ENCODE measurements at places on chromosomes 12 and 14.

- no peak for DNase-seq
Observed at GRCh38 chr14:102899516-102899900, 23.0 kb upstream of the AMN start.

- no peak for DNase-seq
Observed at GRCh38 chr12:10243818-10244520, 31.3 kb downstream of the GABARAPL1 start.

- no peak for DNase-seq
Observed at GRCh38 chr14:55348766-55349453, 62.7 kb downstream of the ATG14 start.

DNA sequence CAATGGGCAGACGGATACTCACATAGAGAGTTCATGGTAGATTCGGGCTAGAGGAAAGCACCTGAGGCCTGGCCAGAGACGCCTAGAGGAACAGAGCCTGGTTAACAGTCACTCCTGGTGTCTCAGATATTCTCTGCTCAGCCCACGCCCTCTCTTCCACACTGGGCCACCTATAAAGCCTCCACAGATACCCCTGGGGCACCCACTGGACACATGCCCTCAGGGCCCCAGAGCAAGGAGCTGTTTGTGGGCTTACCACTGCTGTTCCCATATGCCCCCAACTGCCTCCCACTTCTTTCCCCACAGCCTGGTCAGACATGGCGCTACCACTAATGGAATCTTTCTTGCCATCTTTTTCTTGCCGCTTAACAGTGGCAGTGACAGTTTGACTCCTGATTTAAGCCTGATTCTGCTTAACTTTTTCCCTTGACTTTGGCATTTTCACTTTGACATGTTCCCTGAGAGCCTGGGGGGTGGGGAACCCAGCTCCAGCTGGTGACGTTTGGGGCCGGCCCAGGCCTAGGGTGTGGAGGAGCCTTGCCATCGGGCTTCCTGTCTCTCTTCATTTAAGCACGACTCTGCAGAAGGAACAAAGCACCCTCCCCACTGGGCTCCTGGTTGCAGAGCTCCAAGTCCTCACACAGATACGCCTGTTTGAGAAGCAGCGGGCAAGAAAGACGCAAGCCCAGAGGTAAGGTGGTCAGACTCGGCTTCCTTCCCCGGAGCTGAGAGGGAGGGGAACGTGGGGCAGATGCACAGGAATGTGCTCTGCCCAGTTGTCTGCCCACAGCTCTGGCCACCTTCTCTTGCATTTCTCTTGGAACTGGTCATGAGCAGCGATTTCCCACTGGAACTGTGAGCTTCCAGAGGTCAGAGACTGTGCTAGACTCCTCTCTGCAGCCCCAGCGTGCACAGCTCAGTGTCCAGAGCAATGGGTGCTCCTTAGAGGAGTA lies at the start of gene CD4:
CD4 (plus strand) TSS at position 557 of the 953 bp plus-strand sequence. CDS start 10,611 bp downstream, outside the sequence.
- no peak for DNase-seq

DNA sequence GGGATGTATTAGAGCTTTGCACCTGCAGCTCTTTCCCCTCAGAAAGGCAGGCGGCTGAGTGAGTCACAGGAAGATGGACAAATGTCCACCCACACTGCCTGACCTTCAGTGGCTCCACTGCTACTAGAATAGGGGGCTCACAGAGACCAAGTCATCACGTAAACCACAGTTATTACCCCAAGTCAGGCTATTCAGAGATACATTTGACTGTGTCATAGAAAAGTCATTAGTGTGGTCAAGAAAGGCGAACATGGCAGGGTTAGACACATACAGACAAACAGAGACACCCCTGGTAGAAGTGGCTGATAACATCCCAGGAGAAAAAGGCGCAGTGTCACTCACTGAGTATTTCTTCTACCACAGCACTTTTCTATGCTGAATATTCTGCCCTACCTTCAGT lies 36.0 kb downstream of the GCH1 start:
- DNase-seq, result no peak

DNA sequence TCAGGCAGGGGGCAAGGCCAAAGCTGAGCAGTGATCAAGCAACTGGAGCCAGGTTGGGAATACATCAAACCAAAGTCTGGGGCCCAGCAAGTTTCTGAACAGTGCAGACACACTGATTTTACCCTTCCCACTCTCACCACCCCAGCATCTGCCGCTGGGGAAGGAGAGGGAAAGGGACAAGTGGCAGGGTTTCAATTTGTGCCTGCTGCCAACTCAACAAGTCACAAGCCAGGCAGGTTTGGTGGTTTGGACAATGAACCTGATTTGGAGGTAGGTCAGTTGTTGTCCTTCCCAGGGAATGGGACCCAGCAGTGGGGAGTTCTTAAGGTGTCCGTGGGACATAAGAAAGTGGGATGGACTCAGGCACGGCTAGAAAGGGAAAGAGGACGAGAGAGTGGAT lies 151.9 kb upstream of the NOS1 start:
- no peak for DNase-seq

DNA sequence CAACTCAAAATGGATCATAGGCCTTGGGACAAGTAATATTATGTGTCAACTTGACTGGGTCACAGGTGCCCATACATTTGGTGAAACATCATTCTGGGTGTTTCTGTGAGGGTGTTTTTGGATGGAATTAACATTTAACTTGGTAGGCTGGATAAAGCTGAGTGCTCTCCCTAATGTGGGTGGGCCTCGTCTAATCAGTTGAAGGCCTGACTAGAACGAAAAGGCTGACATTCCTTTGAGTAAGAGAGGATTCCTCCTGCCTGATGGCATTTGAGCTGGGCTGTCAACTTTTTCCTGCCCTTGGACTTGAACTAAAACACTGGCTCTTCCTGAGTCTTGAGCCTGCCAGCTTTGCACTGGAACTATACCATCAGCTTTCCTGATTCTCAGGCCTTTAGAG lies 93.4 kb upstream of the ESRRB start:
- DNase-seq, result no peak

DNA sequence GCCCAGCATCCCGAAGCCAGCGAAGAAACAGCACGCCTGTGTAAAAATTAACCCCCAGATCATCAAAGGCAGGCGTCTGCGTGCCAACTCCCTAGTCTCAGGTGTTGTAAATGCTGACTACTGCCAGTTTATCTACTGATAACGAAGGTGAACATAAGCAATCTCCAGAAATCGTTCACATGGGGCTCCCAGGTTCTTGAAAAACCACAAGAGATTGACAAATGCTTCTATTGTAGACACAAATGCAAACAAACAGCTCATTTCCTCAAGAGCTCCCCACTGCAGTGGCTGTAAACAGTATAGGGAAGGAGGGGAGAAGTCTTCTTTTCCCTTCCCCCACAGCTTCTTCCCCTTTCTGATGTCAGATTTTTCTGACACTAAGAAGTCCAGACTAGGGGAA lies 5.3 kb upstream of the PLEKHG3 start:
- DNase-seq, result no peak

DNA sequence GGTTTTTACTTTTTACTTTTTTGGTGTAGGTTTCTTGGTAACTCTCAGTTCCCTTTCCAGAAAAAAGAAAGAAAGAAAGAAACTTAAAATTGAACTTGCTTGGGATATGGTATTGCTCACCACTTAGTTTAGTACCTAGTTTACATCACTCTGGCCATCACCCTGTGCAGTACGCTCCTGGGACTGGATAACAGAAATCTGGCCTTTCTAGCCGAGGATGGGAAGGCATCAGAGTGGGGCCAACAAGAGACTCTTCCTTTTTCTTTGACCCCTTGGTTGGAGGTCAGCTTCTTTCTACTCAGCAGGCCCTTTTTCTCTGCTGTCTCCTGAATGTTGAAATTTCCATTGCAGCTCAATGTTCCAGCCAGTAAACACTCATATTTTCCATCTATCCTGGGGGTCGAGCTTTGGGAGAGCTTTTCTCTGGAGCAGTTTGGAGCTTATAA lies 156.6 kb downstream of the TGFB3 start:
- no peak for DNase-seq

DNA sequence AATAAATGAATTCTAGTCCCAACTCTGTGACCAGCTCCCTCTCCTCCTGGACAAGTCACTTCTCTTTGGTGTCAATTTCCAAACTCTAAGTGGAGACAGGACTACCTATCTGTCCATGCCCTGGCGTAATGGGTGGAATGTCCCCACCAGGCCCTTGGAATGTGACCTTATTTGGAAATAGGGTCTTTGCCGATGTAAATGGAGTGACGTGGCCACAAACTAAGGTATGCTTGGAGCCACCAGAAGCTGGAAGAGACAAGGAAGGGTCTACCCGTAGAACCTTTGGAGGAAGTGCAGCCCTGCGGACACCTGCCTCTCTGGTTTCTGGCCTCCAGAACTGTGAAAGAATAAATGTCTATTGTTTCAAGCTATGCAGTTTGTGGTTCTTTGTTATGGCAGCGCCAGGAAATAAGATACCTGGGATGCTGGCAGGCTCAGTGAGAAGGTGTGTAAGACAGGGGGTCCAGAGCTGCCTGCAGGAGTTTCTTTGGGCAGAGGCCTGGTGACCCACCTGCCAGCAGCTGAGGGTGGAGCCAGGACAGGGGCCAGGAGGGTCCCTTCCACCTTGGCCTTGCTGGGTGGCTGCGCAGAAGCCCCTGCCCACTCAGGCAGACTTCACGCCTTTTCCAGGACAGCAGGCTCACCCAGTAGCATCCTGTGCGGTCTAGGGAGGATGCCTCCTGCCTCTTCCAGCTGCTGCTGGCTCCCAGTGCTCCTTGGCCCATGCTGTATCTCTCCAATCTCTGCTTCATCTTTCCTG lies 45.8 kb downstream of the ARL6IP4 start:
- DNase-seq, result no peak

DNA sequence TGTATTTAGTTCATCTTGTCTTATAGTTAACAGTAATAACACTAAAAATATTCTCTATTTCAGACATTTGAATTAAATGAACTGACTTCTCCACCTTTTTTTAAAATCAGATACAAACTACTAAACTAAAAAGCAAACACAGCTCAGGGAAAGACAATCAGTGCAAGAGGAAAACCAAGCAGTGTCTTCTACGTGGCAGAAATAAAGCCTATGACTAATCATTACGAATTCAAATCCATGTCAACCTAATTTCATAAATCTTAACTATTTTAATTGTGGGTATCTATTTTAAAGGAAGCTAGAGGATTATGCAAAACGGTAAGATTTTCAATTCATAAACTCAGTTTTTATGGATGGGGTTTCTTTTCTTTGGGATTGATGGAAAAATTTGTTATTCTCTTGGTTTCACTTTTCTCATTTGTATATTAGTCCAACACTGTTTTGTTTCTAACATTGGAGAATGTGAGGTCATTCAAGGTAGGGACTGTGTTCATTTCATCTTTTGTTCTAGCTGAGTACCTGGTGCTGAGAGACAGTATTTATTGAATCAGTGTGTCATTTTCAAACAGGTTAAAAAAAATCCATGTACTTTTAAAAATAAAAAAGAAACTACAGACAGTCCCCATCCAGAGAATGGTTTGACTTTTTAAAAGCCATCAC lies 12.8 kb upstream of the PALS1 start:
- no peak for DNase-seq

GRCh38 chr14:84965279-84965678 lies 564.7 kb upstream of the FLRT2 start:
- DNase-seq, result no peak

DNA sequence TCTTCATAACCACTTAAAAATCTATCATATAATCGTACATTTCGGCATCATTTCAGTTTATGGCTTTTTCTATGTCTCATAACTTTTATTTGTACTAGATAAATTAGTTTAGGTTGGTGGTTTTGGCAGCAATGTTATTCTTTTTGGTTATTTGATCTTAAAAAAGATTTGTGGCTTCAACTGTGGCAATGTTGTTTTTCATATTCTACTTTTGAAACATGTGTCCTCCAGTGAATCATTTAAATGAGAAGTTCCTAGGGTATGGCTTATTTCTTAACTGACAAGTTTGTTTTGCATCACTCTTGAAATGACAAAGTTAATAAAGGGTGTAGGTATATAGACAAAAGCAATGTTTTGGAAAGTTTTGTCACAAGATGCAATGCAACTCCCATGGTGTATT lies 11.1 kb upstream of the KITLG start:
- DNase-seq, result no peak

DNA sequence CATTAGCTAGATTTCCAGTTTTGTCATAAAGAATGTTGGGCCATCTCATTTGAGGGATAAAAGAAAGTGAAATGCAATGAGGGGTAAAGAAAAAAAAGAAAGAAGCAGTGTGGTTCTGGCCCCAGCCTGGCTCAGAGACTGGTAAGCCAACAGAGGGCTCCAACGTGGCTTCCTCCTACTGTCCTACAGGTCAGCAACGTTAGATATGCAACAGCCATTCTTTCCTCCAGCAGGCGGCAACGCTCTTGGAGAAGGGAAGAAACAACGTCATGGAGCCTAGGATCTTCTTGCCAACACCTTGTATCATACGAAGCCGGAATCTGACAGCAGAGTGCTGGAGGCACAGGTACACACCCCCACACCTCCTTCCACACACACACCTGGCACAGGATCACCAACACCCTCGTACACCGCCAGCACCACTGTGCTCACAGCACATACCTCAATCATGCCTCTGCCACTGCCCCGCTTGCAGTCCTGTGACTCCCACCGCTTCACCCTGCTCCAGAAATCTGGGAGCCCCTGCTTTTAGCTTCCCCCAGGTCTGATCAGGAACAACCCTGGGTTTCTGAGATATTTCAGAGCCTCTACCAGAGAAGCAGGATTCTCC lies 102.8 kb downstream of the RPAP3 start:
- no peak for DNase-seq

DNA sequence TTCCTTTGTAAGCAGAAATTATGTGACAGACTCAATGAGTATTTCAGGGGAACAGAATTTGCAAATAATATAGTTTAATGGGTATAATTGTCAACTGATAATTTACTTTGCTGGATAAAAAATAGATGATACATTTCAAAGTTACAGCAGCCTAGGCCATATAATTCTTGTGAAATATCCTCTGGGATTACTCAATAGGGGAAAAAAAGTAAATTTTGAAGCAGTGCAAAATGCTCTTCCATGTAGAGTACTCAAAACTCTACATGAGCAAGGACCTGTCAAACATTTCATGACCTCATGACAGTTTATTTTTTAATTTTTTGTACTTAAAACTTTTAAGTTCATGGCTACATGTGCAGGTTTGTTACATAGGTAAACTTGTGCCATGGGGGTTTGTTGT lies 163.3 kb downstream of the DACT1 start:
- DNase-seq, result no peak

- DNase-seq, result no peak
Observed at GRCh38 chr14:43165651-43166050, 1341.4 kb downstream of the FSCB start.

GRCh38 chr14:58138031-58138713 lies 13.8 kb downstream of the ARMH4 start:
- DNase-seq, result no peak

- no peak for DNase-seq
Observed at GRCh38 chr12:127943481-127944210, 323.3 kb upstream of the TMEM132C start.

GRCh38 chr12:12086362-12086761 lies 15.6 kb downstream of the BCL2L14 start:
- no peak for DNase-seq

GRCh38 chr14:65159281-65160062 lies 57.2 kb upstream of the MAX start:
- DNase-seq, result no peak

- no peak for DNase-seq
Observed at GRCh38 chr12:56931474-56931978, 2.7 kb downstream of the SDR9C7 start.

Measured in activated CD8-positive, alpha-beta memory T cell treated with anti-CD3 and anti-CD28 coated beads, Interleukin-2, amount 50 U/mL, for 4 hours (primary cell).